ENCODE measurements at places on chromosomes 4 and X.

GRCh38 chrX:153494541-153495361 lies at the start of gene BGN:
Gene BGN, plus strand, starts transcription at chrX:153494980. Its CDS starts 9,652 bp downstream, at chrX:153504632.
- peak; percentile 25 for DNase-seq

DNA sequence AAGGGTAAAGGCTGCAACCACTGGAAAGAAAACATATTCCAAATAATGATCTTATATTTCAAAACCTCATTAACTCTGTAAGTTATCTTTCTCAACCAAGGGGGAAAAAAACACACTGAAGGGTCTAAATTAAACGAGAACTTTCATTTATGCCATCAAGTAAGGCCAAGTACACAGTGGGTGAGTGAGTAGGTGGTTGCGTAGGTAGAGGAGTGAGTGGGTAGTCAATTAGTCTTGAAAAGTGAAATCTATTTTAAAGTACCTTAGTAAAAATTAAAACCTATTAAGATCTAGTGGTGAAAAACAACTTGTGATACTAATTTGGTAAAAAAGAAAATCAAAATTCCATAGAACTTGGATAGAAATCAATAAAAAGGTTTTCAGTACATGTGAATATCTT lies 3.5 kb downstream of the CASK start:
- no peak for DNase-seq

- DNase-seq = no peak
These were observed 50.0 kb downstream of the FGFBP1 start for GRCh38 chr4:15888515-15888914.

DNA sequence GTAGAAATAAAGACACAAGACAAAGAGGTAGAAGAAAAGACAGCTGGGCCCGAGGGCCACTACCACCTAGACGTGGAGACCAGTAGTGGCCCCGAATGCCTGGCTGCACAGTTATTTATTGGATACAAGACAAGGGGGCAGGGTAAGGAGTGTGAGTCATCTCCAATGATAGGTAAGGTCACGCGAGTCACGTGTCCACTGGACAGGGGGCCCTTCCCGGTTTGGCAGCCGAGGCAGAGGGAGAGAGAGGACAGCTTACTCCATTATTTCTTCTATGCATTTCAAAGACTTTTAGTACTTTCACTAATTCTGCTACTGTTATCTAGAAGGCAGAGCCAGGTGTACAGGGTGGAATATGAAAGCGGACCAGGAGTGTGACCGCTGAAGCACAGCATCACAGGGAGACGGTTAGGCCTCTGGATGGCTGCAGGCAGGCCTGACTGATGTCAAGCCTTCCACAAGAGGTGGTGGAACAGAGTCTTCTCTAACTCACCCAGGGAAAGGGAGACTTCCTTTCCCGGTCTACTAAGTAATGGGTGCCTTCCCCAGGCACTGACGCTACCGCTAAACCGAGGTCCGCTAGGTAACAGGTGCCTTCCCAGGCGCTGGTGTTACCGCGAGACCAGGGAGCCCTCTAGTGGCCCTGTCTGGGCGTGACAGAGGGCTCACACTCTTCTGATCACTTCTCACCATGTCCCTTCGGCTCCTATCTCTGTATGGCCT lies 44.9 kb downstream of the ZBTB49 start:
- DNase-seq = peak; percentile 68

DNA sequence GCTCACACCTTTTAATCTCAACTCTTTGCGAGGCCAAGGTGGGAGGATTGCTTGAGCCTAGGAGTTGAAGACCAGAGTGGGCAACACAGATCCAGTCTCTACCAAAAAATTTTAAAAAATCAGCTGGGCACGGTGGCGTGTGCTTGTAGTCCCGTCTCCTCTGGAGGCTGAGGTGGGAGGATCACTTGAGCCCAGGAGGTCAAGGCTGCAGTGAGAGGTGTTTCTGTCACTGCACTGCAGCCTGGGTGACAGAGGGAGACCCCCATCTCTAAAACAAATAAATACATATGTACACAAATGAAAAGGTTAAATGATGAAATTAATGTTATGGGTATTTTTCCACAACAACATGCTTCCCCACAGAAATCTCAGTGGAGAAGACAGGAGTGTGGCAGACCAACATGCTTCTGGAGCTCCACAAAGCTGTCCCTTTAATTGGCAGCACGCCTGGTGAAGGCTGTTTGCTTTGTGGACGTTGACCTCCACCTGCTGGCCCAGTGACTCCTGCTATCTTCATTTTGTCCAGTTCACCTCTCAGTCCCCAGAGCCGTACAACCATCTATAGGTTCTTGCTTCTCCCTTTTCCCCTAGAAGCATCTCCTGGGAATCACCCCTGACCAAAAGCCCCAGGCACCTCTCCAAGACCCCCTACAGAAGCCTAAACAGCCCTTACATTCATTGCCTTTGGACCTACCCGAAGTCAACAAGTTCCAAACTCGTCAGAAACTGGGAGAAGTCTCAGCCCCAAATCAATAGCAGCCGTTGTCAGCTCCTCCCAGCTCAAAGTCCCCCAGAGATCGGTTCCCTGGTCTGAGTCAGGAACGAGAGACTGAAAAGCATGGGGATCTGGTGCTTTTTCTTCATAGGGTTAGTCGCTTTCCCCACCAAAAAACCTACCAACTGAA lies 36.4 kb upstream of the CD99 start:
- DNase-seq = no peak

DNA sequence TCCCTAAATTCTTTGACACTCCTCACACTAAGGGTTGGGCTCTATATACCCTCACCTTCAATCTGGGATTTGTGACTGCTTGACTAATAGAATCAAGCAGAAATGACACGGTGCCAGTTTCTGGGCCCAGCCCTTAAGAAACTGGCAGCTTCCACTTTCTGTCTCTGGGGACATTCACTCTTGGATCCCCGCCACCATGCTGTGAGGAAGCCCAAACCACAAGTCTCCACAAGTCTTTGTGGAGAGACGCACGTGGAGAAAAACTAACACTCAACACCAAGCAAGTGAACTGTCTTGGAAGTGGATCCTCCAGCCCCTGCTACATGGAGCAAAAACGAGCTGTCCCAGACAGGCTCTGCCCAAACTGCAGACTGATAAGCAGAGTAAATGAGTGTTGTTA lies 1.1 kb upstream of the EDNRA start:
- peak; percentile 90 for DNase-seq

GRCh38 chr4:101205916-101206315 lies 141.4 kb downstream of the PPP3CA start:
- peak; percentile 63 for DNase-seq

DNA sequence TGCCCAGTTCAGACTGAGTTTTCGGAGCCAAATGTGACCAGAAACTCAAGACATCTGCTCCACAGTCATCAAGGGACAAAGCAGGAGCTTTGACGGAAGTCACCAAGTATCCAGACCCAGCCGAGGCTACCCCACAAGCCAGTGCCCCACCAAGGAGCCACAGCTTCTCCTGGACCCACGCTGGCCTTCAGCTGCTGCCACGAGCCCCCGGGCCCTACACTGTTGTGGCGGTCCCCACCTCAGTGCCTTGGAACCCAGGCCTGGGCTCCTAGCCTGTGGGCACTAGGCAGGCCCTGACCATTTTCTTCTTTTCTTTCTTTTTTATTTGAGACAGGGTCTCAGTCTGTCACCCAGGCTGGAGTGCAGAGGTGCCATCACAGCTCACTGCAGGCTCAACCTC lies 82.1 kb upstream of the NKX1-1 start:
- no peak for DNase-seq

- DNase-seq = peak; percentile 69
These were observed 72.0 kb downstream of the FAT1 start for GRCh38 chr4:186651624-186652023.

- DNase-seq = no peak
These were observed 398.2 kb downstream of the MID1IP1 start for GRCh38 chrX:39199429-39199828.

GRCh38 chr4:78569306-78569821 lies 17.8 kb downstream of the ANXA3 start:
- DNase-seq = peak; percentile 88

DNA sequence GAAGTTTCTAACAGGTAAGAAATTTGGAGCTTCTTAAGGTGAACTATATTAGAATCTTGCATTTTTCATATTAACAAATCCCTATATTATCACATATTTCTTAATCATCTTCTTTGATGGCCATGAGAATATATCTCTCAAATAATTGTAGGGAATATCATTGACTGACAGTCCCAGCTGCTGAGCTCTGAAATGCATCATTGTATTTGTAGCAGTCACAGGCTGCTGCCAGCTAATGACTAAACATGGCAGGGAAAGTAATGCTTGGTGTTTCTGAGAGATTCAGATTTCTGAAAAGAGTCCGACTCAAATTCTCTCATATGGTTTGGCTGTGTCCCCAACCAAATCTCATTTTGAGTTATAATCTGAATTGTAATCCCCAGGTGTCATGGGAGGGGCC lies 171.9 kb downstream of the TRAM1L1 start:
- no peak for DNase-seq

GRCh38 chrX:33357606-33358005 lies 146.3 kb upstream of the DMD start:
- no peak for DNase-seq

- DNase-seq = no peak
These were observed 6.6 kb upstream of the CPLX1 start for GRCh38 chr4:832536-832935.

- DNase-seq = peak; percentile 1
These were observed 2308.1 kb upstream of the AGA start for GRCh38 chr4:179750374-179750773.

DNA sequence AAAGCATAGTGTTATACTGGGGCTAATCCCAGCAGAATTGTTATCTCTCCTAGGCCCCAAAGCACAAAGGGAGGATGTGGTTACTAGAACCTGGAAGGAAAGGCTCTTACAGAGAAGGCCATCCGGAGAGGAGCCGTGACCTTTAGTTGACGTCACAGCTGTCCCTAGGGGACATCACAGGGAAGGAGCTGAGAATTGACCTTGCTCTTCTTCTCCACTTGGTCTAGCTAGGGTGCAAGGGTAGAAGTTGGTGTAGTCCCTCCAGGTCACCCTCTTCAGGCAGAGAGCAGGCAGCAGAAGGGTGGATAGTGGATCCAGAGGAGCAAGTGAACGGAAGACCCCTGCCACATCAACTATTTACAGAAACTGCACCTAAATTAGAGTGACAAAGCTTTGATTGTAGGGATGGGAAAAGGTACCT lies 22.8 kb upstream of the FGF2 start:
- DNase-seq = peak; percentile 46

DNA sequence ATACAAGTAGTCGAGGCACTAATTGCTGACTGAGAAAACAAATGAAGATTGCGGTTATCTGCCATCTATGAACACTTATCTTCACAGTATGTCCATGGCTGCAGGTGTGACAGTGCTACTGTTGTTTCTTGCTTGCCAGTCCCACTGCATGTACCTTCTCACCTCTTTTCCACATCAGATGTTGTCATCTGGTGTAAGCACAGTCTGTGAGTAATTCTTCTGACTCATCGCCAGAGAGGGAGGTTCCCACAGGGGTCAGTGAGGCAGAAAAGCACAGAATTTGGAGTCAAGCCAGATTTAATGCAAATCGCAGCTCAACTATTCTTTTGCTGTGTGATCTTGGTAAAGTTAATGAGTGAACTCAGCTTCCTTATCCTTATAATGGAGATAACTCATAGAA lies 144.4 kb downstream of the GLRA2 start:
- peak; percentile 94 for DNase-seq

DNA sequence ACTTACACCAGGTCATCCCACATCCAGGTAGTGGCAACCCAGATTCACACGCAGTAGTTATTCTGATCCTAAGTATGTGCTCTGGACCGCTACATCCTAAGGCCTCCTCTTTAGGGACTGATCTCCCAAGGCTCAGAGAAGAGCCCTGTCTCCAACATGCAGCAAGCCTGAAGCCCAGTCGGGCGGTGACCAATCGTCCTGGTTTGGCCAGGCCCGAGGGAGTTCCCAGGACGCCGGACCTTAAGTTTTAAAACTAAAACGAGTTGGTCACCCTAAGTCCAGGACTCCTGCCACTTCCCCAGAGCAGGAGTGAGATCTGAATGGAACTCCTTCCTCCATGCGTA lies 385 bp downstream of the LYAR start:
- DNase-seq = peak; percentile 34

GRCh38 chrX:54492340-54492739 lies 3.7 kb downstream of the FGD1 start:
- DNase-seq = peak; percentile 65

GRCh38 chrX:31921236-31921635 lies 849.4 kb upstream of the FTHL17 start:
- DNase-seq = no peak

GRCh38 chr4:169565606-169566005 lies 46.8 kb downstream of the NEK1 start:
- DNase-seq = peak; percentile 21

GRCh38 chr4:76558396-76559235 lies 123.6 kb downstream of the SHROOM3 start:
- no peak for DNase-seq
